ENCODE measurements at places on chromosomes 5 and 9. TPM values are rescaled to one million over a fixed set of nuclear protein-coding genes. Genes with fewer than 3 reads are reported as not detected.
A peak's percentile ranks its signal among the peaks of the same experiment; 100 is the strongest.

- H3K4me3 ChIP-seq = no peak overlapping the region
- H3K27ac ChIP-seq = no peak overlapping the region
- H3K27me3 ChIP-seq = peaks cover 1% of the 10 kb centered on the region
- DNase-seq = no peak
- H3K4me1 ChIP-seq = peaks cover 3% of the 10 kb centered on the region
Measured at GRCh38 chr5:158406884-158407823, 548.2 kb upstream of the CLINT1 start.

DNA sequence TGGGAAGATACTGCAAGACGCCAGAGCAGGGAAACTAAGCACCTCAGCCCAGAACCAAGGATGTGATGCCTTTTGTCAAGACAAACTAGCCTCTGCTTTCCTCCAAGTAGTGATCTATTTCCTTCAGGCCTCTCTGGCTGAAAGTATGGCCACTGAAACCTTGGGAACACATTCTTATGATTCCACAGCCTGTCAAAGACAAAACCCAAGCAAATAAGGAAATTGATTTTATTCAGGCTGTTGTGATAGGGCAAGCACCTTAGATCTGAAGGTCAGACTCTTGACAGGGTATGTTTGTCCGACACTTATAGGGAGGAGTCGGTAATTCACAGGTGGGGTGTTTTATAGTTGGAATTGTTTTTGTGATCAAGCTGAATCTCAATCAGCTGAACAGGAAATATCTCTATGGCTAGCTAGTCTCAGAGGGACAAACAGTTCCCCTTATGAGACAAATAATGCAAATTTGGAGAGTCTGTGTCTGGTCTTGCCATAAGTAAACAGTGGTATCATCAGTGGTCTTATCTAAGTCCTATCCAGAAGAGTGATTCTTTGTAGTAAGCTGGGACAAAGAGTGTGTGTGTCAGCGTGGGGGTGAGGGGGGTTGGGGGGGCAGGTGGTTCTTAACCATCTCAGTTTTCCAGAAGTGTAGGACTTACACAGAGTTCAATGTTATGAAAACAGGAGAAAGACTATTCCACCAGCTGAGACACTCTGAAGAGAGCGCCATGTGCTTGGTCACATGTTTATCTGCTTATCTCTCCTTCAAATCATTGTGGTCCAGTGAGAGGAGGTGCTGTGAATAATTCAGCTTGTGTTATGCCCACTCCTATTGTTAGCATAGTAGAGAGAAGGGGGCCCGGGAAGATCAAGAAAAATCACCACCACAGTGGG, 6.7 kb upstream of the ZCCHC10 start:
- no peak overlapping the region for H3K4me3 ChIP-seq
- no peak overlapping the region for H3K27ac ChIP-seq
- no peaks in the 10 kb centered on the region for H3K36me3 ChIP-seq
- H3K4me1 ChIP-seq = no peaks in the 10 kb centered on the region
- H3K27me3 ChIP-seq = no peaks in the 10 kb centered on the region

- H3K27me3 ChIP-seq = peaks cover 13% of the 10 kb centered on the region
- H3K4me3 ChIP-seq = peak within 1 kb of the TSS; percentile 72
- H3K36me3 ChIP-seq = no peaks in the 10 kb centered on the region
- H3K4me1 ChIP-seq = peaks cover 7% of the 10 kb centered on the region
- peak; percentile 70 for DNase-seq
Measured at GRCh38 chr9:130172161-130172857, at the start of gene NCS1. NCS1 (plus strand) TSS chr9:130172404; CDS start chr9:130172664, 260 bp downstream.

DNA sequence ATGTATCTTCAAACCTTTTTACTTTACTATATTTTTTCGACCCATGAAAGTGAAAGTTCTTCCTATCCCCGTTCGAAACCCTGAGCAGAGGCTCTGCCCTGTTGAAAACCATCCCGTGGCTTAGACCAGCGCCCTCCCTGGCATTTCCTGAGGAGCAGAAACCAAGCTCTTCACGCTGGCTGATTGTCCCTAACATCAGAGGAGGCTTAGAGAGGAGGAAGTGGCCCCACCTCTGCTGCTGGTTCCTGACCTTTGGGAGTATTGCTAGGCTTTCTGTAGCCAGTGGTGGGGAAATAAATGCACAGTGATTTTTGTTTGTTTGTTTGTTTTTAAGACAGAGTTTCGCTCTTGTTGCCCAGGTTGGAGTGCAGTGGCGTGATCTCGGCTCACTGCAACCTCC, 4.2 kb upstream of the PTGES start:
- H3K36me3 ChIP-seq = no peaks in the 10 kb centered on the region
- H3K27me3 ChIP-seq = peaks cover 7% of the 10 kb centered on the region
- no peak for DNase-seq
- H3K27ac ChIP-seq = no peak overlapping the region
- H3K4me1 ChIP-seq = peaks cover 14% of the 10 kb centered on the region
- H3K4me3 ChIP-seq = no peak overlapping the region

GRCh38 chr5:149667084-149667828, 62.9 kb upstream of the PPARGC1B start:
- no peaks in the 10 kb centered on the region for H3K4me1 ChIP-seq
- H3K27ac ChIP-seq = no peak overlapping the region
- H3K27me3 ChIP-seq = peaks cover 6% of the 10 kb centered on the region
- H3K4me3 ChIP-seq = no peak overlapping the region

CER1 gene
- not detected for total RNA-seq

KCNV2 gene
- total RNA-seq = not detected

GRCh38 chr5:154590093-154590724, 112.2 kb upstream of the HAND1 start:
- H3K27ac ChIP-seq = no peak overlapping the region
- no peaks in the 10 kb centered on the region for H3K4me1 ChIP-seq
- no peak overlapping the region for H3K4me3 ChIP-seq

CARTPT gene
- total RNA-seq = not detected

GRCh38 chr5:61675015-61675692, 343.1 kb downstream of the ZSWIM6 start:
- H3K27me3 ChIP-seq = peaks cover 8% of the 10 kb centered on the region
- DNase-seq = no peak
- no peak overlapping the region for H3K4me3 ChIP-seq
- no peaks in the 10 kb centered on the region for H3K36me3 ChIP-seq
- H3K27ac ChIP-seq = no peak overlapping the region
- no peaks in the 10 kb centered on the region for H3K4me1 ChIP-seq

DNA sequence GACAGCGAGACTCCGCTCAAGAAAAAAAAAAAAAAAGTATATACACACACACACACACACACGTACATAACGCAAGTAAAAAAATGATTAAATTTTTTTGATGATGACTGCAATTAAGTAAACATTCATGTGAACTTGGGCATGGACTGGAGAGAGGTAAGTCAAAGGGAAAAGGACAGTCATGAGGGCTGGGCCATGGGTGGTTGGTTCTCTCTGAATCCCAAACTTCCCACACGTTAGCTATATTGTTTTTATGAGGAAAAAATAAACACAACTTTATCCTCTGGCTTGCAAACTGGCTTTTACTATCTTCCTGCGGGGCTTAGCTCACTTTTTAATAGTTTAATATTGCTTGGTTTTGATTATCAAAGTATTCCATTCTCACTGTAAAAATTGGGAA, 53.7 kb downstream of the GOLM1 start:
- DNase-seq = no peak
- peaks cover 2% of the 10 kb centered on the region for H3K27me3 ChIP-seq
- H3K36me3 ChIP-seq = no peaks in the 10 kb centered on the region
- no peak overlapping the region for H3K4me3 ChIP-seq
- H3K4me1 ChIP-seq = no peaks in the 10 kb centered on the region

ARHGEF37 gene
- 0.69 TPM for total RNA-seq

GRCh38 chr5:132829742-132830435, 558 bp downstream of the SHROOM1 start:
- H3K36me3 ChIP-seq = no peaks in the 10 kb centered on the region
- DNase-seq = peak; percentile 80
- no peaks in the 10 kb centered on the region for H3K4me1 ChIP-seq

- H3K36me3 ChIP-seq = no peaks in the 10 kb centered on the region
- H3K27ac ChIP-seq = no peak overlapping the region
- H3K27me3 ChIP-seq = peaks cover 2% of the 10 kb centered on the region
- H3K4me3 ChIP-seq = no peak overlapping the region
- H3K4me1 ChIP-seq = no peaks in the 10 kb centered on the region
- DNase-seq = no peak
Measured at GRCh38 chr9:36317766-36318165, 59.5 kb upstream of the GNE start.

Data from activated CD4-positive, alpha-beta memory T cell treated with anti-CD3 and anti-CD28 coated beads for 36 hours (primary cell).